ENCODE measurements at places on chromosomes 2 and 18.

DNA sequence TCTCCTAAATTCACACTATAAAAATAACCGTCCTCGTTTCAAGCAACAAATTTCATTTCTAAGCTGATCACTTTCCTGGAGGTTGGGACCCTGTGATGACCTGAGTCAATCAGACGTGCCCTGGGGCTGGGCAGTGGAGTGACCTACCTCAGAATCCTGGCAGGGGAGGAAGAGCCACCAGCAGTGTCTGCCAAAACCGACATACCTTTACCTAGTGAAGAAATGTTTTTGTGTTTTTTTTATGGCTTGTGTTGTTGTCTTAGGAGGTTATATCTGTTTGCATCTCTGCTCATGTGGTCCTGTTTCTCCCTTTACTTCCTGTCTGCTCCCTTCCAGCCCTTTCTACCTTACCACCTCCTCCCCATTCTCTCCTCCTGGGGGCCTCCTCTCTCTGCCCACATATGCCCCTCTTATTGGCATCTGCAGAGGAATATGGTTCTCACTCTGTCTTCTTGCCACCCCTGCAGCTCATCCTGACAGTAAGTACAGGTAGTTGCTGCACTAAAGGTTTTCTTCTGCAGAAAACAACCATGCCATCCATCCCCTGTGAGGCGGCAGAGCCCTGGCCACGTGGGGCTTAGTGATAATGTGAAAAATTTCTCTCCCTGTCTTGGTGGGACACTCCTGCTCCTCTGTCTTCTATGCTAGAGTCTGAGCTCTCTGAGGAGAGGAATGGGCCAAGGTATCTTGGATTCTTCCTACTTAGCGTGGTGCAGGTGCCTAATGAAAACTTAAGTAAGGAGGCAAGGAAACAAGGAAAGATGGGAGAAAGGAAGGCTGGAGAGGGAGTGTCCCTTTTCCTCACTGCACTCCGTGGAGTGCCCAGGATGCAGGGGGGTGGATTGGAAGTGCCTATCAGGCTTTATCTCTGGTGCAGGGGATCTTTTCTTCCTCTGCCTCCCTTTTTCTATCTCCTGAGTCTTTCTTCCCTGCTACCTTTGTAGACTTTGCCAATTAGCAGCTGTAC, 15.4 kb downstream of the ACOXL start:
- DNase-seq: no peak

GRCh38 chr2:60490848-60491247, 62.6 kb downstream of the BCL11A start:
- peak; percentile 82 for DNase-seq

DNA sequence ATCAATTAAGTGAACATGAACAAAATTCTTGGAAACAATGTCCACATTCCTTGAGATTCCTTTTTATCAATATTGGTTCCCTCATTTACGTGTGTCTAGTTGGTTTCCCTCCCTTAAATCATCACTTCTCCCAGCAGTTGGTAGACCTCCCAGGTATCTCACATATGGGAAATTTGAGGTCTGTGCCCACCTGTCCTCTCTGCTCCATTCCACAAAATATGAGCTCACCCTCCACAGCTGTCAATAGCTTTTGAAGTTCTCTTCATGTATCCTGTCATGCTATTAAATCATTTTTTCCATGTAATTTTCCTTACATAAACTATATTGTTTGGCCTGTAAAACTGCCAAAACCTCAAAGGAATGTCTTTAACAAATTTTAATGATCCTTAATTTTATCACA, 992.2 kb upstream of the ACVR2A start:
- no peak for DNase-seq

GRCh38 chr2:72995430-72996116, 75.9 kb downstream of the SFXN5 start:
- DNase-seq: no peak

DNA sequence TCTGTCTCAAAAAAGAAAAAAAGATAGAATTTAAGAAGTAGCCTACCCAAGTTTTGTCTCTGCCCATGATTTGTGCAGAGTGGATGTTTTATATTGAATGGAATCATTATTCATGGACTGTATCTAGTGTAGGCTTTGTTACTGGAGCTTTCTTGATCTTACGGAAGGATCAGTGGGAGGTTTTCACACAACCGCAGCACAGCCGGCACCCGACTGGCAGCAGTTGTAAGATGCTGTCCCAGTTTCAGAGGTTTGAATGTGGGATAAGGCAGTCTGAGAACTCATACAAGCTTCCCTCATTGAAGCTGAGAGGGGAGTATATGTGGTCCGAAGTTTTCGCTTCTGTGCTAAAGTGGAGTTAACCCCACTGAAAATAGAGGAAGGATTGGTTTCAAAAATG, 19.7 kb upstream of the SAG start:
- no peak for DNase-seq

DNA sequence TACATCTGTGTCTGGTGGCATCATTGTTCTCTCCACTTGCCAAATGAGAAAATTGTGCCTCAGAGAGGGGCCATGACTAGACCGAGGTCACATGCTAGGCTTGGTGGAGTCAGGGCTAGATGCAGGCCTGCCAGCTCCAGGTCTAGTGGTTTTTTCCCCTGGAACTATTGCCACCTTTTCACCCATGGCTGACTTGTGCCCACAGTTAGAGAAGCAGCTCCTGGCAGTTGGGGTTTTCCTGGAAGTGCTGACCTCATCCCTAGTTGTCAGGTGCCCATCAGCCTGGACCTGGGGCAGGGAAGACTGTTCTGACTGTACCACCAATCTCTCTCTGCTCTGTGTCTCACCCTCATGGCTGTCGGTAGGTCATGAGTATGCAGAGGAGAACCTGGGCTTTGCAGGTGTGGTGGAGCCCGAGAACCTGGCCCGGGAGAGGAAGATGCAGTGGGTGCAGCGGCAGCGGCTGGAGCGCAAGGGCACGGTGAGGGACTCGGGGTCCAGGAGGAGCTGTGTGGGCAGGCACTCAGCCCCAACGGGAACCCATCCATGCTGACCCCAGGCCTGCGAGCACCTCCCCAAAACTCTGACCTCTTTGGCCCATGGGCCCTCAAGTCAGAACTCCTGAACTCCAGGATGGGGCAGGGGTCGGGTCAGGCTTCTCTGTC, 12.4 kb upstream of the CATIP start:
- no peak for DNase-seq

DNA sequence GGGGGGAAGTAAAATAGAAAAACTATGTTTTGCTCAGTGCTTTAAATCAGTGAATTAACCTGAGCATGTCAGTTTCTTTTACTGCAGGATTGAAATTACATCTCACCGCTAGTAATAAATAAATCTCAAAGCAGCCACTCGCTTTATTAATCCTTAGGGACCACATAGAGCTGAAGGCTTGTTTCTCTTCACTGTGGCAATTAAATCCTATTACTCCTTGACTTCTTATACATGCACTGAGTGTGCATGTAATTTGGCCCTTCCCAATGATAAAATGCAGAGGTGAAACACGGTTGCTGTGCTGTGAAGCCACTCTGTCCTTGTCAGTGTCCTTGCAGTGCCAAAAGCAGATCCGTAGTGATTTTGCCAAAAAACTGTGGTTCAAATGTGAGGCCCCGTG, 77.1 kb upstream of the RBM44 start:
- no peak for DNase-seq

DNA sequence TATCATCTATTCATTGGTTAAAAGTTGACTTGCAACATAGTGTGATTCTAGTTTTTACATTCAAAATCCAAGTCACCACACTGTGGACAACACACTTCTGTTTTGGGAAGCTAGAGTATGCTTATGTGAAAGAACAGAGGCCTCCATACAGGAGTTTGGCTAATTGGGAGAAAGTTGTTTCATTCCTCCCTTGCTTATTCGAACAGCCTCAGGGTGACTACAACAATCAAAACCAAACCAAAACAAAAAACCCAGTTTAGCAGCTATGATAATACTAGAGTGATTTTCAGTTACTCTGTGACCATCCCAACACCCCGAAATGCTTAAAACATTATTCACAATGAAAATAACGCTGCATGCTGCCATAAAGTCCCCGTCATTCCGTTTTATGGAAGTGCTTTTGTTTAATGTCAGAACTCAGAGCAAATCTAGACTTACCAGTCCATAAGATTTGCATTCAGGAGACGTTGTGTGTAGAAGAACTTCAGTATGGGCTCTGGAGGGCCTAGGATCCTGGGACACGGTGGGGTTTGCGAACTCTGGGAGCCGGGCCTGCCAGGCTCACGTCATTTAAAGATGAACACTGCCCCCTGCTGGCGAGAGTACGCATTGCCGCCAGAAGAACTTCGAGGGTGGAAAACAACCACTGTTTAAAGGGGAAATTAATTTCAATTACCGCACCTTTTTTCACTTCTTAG, 111.4 kb downstream of the FTCDNL1 start:
- peak; percentile 84 for DNase-seq

GRCh38 chr2:83531206-83531826, 927.8 kb downstream of the SUCLG1 start:
- DNase-seq: no peak

DNA sequence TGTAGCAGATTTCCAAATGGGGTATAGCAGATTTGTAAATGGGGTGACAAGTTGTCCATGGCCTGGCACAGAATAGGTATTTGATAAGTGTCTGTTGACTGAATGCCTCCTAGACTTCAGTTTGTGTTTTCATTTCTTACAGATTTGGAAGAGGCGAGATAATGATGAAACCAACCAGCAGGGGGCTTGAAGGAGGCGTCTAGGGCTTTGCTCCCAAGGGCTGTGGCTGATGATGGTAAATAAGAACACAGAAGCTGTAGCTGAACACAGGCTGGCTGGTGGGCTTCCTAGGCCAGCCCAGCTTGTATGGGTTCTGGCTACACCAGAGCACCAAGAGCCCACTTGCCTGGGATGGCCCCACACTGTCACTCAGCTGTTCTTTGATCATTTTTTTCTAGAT, 19.4 kb downstream of the SFTPB start:
- peak; percentile 79 for DNase-seq

- DNase-seq: no peak
Measured at GRCh38 chr2:65663831-65664407, 231.5 kb upstream of the SPRED2 start.

GRCh38 chr18:36663312-36663711, 165.5 kb downstream of the TPGS2 start:
- DNase-seq: no peak
